Activated naive CD8-positive, alpha-beta T cell treated with anti-CD3 and anti-CD28 coated beads for 36 hours (primary cell): ENCODE measurements at places on chromosomes 3 and 15. TPM values are rescaled to one million over a fixed set of nuclear protein-coding genes. Genes with fewer than 3 reads are reported as not detected.

- DNase-seq, result no peak
Measured at GRCh38 chr15:34039790-34040113, 748 bp upstream of the AVEN start.

DNA sequence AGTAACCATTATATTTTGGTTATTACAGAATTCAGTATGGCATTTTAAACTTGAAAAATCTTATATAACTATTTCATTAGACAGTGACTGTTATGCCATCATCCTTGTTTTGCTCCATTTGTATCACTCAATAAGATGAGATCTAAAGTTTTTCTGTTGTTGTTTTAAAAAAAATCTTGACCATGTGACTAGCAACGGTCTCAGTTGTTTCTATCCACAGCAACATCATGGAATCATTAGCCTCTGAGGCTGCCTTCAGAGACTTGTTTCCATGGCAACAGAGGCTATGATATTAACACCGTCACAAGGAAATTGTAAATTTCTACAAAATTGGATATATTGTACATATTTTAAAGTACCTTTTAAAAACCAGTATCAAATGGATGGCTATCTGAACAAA lies 129.8 kb downstream of the DLG1 start:
- DNase-seq, result no peak

DNA sequence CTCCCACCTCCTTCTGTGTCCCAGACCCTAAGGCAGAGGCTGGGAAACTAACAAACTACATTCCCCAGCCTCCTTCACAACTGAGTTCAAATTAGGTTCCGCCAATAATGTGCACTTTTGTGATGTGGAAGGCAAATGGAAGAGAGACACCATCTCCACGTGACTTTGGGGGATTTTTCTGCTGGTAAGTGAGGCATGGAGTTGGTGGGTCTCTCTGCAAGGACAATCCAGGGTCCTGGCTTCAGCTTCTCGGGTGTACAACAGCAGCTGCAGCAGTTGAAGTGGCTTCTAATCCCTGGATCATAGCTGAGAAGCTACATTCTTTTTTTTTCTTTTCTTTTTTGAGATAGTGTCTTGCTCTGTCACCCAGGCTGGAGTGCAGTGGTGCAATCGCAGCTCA lies 58.9 kb upstream of the GATA2 start:
- no peak for DNase-seq

GRCh38 chr15:66290518-66290917 lies 2.9 kb upstream of the DIS3L start:
- DNase-seq, result peak; percentile 6

GRCh38 chr3:72176537-72177041 lies 391.6 kb upstream of the PROK2 start:
- no peak for DNase-seq

DNA sequence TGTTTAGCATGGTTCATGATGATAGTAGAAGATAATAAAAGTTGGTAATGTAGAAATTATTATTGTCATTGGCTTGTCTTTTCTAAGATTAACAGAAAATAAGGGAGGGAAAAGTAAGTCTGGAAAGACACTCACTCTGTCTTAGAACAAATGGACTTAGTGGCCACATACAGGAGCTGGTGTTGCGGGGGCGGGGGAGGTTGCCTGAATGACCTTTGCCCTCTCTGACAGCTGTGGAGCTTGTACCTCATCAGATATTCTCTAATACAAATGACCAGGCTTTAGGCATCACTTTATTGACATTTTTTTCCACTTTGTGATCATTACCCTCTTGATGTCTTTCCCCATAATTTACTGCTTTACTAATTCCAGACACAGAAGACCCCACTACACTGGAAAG lies 5.9 kb downstream of the TAGLN3 start:
- no peak for DNase-seq

GRCh38 chr3:188390343-188390718 lies 236.4 kb downstream of the LPP start:
- no peak for DNase-seq

GRCh38 chr3:158107605-158108444 lies 1.6 kb upstream of the SHOX2 start:
- DNase-seq, result no peak

GRCh38 chr3:180295811-180296210 lies 259.1 kb upstream of the PEX5L start:
- DNase-seq, result no peak

DNA sequence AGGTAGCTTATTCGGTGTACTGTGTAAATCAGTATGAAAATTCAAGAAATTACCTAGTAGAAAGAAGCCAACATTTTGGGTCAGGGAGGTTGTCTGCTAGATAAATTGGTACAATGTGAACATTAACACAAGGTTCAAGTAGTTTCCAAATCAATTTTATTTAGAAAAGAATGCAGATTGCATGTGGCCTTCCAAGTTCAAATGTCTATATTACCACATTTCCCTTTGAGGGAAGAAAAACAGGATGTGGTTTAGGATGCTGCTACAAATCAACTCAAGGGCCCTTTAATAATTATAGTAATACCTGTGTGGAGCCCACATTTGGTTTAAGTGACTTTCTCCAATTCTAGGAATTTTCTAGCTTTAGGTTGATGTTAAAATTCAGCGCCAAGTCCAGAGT lies 57.5 kb downstream of the CADPS start:
- DNase-seq, result no peak

DNA sequence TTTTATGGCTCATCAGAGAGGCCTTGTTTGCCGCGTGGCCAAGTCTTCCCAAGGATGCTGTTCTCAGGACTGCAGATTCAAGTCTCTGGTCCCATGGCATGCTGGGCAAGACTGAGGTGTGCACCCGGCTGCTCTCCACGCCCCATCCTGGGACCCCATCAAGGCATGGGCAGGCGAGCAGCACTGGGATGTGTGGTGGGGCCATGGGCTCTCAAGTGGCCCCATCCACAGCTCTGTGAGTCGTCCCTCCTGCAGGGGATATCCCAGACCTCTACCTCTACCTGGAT lies 13.1 kb upstream of the GP9 start:
- DNase-seq, result no peak

DNA sequence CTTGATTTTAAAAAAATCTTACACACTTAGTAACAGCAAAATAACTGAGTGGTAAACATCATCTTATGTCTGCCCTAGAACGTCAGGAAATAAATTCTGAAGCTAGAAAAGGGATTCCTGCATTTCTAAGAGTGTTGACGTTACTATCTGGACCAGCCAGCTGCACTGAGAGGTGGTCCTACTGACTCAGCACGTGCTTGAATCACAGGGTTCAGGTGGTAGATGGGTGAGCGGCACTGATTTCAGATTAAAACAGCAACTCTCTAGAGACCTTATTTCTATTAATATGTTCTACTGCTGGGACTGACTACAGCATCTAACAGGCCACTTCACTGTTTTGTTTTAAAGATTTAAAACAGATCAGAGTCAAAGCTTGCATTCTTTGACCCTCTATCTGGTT lies 377.2 kb downstream of the GABRB3 start:
- DNase-seq, result no peak

DNA sequence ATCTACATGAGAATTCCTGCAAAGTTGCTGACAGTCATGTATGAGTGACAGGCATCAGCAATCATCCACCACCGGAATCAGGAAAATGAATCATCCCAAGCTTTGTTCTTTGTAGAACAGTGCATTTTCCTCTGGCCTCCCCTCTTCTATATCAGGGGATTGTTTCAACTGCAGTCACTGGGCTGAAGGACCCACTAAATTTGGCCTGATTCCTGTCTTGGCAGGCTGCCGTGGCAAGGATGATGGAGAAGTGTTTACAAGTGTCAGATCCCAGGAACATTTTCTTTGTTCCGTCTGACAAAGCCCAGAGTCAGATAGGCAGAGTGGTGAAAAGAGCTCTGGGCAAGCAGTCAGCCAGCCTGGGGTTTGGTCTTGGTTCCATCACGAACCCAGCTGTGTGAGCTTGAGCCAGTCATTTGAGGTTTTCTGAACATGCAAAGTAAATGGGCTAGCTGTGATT lies 175.1 kb upstream of the TSC22D2 start:
- no peak for DNase-seq

DNA sequence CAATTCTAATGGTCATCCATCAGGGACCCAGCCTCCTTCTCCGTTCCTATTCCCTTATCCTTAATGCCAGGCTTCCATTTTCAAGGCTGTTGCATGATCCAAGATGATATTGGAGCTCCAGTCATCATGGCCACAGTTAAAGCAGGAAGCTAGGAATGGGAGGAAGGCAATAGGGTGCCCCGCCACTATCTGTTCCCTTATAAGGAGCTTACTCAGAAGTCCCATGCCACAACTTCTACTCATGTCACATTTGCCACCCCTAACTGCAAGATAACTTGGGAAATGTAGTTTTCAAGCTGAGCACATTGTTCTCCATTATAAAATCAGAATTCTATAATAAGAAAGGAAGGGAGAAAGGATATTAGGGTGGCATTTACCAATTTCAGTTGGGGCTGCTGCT lies 38.6 kb upstream of the SPSB4 start:
- no peak for DNase-seq

DNA sequence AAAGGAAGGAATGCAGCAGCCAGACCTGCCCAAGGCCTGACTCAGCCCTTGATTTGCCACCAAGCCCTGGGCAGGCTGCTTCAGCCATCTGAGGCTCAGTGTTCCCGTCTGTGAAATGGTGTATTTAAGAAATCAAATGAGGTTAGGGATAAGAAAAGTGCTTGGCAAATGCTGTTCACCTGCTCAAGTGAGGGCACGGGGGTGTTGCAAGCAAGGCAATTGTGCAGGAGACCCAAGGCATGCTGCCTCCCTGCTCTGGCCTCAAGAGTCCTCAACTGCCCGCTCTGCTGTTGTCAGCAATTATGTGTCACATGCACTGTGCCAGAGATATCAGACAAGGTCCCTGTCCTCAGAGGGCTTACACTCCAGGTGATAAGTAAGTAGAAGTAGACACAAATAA lies 101.8 kb downstream of the TPRA1 start:
- DNase-seq, result no peak

DNA sequence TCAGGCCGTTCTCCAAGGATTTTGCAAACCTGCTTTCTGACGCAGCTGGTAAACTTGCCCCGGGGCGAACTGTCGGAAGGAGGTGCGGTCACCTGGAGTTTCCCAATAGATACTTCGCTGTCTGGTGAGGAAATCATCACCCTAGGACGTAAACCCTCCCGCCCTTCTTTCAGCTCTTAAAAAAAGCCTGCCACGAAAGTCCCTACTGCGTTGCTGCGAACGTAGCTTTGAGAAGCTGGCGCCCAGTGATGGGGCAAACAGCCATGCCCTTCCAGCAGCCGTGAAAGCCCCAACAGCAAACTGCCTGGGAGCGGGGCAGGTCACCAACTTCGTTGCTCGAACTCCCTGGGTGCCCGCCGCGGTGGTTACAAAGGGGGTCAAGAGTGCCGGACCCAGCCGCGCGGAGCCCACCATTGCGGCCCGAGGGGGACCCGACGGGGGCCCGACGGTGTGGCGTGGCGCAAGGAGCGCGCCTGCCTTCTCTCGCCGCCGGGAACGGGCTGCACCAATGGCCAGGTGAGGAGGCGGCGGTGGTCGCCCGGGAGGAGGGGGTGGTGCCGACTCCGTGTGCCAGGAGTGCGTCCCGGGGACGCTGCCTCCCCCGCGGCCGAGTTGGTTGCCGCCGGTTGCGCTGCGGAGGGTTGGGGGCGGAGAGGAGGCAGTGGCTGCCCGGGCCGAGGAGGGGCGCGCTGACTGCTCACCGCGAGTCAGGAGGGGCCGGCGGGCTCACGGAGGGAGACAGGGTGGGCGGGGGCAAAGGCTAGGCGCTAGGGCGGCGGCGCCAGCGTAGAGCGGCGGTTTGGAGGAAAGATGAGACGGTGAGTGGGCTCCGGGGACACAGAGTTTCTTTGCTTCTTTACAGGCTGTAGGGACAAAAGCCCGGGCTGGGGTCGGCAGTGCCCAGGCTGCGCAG lies at the start of gene PHLDB2:
Gene PHLDB2, plus strand, starts transcription at position 205 of the 913 bp plus-strand sequence. CDS start 24,813 bp downstream, outside the sequence.
- peak; percentile 74 for DNase-seq

GRCh38 chr3:101351829-101352228 lies 31.5 kb upstream of the IMPG2 start:
- no peak for DNase-seq

GRCh38 chr3:20103731-20104130 lies 63.5 kb downstream of the KAT2B start:
- DNase-seq, result no peak

- DNase-seq, result no peak
Measured at GRCh38 chr3:113018536-113019181, 27.9 kb downstream of the GTPBP8 start.

GRCh38 chr3:567488-568185 lies 371.1 kb downstream of the CHL1 start:
- no peak for DNase-seq

DNA sequence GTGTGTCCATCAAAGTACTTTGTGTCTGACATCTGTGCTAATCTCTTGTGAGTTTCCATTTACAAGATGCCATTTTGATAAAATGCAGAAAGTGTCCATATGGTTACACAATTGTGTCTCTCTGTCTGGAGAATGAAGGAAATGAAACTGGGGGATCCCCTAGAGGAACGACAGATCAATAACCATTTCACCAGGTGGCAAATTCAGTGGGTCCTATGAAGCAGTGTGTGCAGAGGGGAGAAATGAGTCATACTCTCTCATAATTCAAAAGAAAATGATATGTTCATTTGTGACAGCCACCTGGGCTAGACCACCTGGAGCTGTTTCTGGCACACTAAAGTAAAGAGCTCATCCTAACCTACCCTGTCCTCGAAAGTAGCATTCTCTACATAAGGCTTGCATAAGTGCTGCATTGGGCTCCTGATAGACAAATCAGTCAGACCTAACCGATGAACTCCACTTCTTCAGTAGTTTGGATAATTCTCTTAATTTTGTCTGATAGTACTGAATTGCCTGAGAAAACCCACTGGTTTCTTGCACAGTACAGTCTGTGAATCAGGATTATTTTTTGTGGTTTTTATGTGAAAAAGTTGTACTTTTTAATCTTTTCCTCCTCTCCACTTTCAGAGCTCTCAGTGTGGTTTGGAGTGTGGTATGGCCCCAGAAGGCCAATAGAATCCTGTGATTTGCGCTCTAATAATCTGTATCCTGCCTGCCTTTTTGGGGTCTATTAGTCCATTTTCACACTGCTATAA lies 10.3 kb upstream of the CD47 start:
- peak; percentile 59 for DNase-seq

- no peak for DNase-seq
Measured at GRCh38 chr3:191350396-191351090, 20.2 kb upstream of the UTS2B start.

GRCh38 chr3:106305882-106306435 lies 437.1 kb upstream of the CBLB start:
- no peak for DNase-seq

GOLGA6L26 gene
- not detected for total RNA-seq

AHSG gene
- total RNA-seq, result not detected

CFAP20DC gene
- 1.6 TPM for total RNA-seq

NEK11 gene
- 0.85 TPM for total RNA-seq

MRAS gene
- total RNA-seq, result 0.16 TPM

RIOX2 gene
- total RNA-seq, result 56.9 TPM

ST6GAL1 gene
- 98.8 TPM for total RNA-seq

FEZF2 gene
- total RNA-seq, result not detected

OIP5 gene
- total RNA-seq, result 23.0 TPM

SLC25A38 gene
- total RNA-seq, result 43.2 TPM

SLC22A14 gene
- not detected for total RNA-seq

ZCWPW2 gene
- total RNA-seq, result 0.19 TPM

DNAH1 gene
- 2.6 TPM for total RNA-seq

AGTR1 gene
- total RNA-seq, result not detected

CCRL2 gene
- 3.1 TPM for total RNA-seq

ADAMTS17 gene
- total RNA-seq, result 3.6 TPM

CADM2 gene
- total RNA-seq, result 0.21 TPM
